ENCODE measurements at places on chromosomes 12 and 14.

DNA sequence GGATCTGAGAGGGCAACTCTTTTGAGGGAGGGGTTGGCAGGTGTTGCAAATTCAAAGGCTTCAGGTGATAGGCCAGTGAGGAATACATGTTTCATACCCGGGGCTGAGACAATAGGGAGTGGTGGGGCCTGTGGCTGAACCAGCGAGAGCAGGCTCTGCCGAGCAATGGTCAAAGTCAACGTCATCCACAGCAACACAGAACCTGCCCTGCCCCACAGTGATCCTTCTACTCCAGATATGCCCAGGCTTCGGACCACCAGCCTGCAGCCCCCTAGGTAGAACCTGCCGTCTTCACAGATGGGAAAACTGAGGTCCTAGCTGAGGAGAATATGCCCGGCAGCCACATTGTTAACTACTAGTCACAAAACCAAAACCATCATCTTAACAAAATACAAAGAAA is 4.1 kb downstream of the SERPINA1 start:
- DNase-seq, result peak; percentile 50

DNA sequence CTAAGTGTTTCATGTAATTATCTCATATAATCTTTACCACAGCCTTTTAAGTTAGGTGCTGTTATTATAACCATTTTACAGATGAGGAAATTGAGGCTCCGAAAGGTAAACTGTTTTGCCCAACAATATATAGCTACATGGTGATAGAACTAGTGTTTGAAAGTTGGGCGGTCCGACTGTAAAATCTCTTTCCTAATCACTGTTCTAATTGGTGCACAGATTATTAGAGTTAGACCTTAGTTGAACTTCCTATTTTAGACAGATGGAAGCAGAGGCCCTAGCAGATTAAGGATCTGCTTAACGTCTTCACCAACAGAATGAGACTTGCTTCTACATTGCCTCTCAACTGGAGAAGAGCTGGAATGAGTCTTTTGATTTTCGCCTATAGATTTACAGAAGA is 30.0 kb upstream of the DUSP6 start:
- DNase-seq, result no peak

DNA sequence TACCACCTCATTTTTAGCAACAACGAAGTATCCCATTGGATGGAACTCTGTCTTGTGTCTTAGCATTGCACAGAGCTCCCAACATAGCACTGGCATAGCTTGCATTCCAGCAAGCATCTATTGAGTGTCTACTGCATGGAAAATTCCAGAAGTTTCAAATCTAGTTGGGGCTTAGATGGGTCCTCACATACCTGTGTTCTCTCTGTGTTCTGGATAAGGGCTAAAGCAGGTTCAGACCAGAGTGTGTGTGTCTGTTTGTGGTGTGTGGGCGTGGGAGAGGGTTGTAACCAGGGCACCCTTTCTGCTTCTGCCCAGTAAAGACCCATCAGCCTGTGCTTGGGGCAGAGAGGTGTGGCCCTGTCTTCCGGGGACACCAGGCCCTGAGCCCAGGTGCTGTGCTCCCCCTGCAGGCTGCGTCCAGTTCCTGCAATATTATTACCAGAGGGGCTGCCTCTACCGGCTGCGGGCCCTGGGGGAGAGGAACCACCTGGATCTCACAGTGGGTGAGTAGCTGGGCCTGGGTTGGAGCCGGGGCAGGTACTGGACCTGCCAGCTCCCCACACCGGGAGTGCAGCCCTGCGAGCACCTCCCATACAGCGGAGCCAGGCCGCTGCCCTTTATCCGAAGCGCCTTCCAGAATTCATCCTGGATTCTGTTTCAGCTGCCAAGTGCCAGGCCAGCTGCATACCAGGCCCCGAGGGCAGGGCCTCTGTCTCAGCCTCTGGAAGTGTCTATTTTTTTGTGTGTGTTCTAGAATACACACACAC is 20.3 kb downstream of the RHOF start:
- peak; percentile 81 for DNase-seq

GRCh38 chr12:53191885-53192530 is 11.3 kb upstream of the CSAD start:
- DNase-seq, result no peak

DNA sequence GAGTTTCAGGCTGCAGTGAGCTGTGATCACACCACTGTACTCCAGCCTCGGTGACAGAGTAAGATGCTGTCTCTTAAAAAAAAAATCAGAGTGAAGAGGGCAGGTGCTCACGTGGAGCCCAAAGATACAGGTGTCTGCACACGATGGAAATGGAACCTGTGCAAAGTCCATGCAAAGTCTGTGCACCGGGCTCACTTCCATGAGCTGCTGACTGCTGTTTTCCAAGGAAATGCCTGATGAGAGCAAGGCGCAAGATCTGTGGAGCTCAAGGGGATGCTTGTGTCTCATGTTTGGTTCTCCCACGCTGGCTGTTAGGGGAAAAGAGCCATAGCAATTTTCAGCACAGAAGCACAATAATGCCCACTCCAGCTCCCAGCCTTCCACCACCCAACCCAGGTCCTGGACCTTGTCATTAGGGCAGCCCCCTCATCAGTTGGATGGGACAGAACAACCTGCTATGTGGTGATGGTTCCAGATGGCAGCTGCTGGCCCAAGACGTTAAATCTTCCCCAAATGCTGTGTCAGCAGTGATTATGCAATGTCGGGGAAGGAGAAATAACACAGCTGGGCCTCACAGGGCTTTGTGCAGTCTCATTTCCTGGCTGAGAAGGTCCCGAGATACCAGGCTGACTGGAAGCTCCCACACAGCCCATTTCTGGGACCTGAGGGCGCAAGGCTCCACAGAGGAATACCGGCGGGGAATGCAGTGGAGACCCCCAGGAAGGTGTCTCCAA is 27.9 kb upstream of the DICER1 start:
- peak; percentile 75 for DNase-seq

GRCh38 chr12:47067176-47067575 is 12.2 kb upstream of the PCED1B start:
- DNase-seq, result no peak

- no peak for DNase-seq
These were observed 77.4 kb downstream of the SCARB1 start for GRCh38 chr12:124786061-124786964.

- DNase-seq, result no peak
These were observed 1.7 kb upstream of the TMPO start for GRCh38 chr12:98513379-98514322.

GRCh38 chr14:54562334-54562733 is 4.6 kb upstream of the SAMD4A start:
- no peak for DNase-seq

GRCh38 chr12:130266751-130267150 is 70.9 kb upstream of the PIWIL1 start:
- DNase-seq, result no peak

GRCh38 chr12:32025906-32026305 is 66.7 kb downstream of the RESF1 start:
- no peak for DNase-seq

DNA sequence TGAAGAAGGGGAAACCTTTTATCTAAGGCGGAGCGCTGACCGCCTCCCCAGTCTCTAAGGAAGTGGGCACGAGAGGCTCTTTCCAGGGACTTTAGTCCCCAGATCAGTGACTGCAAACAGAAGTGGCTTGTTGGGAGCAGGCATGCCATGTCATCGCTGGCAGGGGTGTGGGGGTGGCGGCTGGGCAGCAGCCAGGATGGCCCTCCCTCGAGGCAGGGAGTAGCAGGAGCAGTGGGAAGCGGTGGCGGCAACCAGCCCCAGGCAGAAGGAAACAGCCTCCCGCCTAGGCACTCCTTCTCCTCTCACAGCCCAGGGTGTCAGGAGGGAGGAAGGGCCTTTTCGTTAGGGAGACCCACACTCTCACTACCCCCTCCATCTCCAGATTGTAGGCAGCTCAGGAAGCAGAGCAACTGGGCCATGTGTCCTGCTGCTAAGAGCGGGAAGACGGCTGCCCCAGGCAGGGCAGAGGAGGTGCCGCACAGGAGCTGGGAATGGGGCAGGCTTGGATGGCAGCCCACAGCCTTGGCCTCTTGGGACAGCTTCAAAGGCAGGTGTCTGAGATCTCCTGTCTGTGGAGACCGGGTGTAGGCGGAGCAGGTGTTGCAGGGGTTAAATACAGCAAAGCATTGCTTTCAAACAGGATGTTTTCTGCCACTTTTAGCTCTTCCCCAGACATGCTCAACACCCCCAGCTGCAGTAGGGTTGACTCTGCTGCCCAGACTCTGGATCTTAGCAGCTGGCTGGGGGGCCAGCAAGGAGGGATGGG is 21.8 kb downstream of the VDR start:
- DNase-seq, result no peak

DNA sequence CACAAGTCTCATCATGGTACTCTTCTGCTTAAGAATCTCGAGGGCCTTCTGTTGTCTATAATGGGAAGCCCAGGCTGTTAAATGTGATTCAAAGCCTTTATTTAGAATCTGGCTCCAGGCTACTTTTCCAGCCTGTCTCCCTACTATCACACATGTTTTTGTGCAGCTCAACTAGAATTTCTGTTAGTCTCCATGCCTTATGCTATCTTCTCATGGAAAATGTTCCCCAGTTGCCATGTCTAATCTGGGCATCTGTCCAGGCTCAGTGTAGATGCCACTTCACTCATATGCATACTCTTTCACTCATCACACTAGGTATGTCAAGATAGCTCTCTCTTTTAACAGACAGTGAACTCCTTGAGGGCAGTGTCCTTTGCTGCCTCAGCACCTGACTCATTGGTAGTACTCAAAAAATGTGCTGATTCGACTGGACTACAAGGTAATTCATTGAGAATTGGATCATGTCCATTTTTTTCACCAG is 145.3 kb downstream of the TTLL5 start:
- no peak for DNase-seq
